ENCODE measurements at places on chromosomes 6 and 20. TPM values are rescaled to one million over a fixed set of nuclear protein-coding genes. Genes with fewer than 3 reads are reported as not detected.

- no peak for DNase-seq
These were observed 77.7 kb downstream of the CHD6 start for GRCh38 chr20:41540459-41540858.

- no peak for DNase-seq
These were observed 10.6 kb downstream of the BFSP1 start for GRCh38 chr20:17520583-17520982.

TREML2 gene
- total RNA-seq = not detected

GRCh38 chr6:6788394-6789032 is 200.0 kb downstream of the LY86 start:
- no peak for DNase-seq

DNA sequence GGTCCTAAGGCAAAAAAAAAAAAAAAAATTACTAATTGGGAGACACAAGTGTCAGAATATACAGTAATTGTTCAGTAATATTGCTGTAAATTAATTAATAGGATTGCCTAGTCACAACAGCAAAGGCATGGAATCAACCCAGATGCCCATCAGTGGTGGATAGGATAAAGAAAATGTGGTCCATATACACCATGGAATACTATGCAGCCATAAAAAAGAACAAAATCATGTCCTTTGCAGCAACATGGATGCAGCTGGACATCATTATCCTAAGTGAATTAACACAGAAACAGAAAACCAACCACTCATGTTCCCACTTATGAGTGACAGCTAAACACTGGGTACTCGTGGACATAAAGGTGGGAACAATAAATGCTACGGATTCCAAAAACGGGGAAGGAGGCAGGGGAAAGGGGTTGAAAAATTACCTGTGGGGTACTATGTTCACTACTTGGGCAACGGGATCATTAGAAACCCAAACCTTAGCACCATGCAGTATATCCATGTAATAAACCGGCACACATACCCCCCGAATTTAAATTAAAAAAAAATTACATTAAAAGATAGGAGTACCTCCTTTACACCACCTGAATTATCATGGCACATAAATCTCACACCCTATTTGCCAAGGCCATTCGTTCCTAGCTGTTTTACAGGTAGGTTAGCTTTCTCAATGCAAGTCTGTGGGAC is 689 bp upstream of the PFDN4 start:
- no peak for DNase-seq

BPIFB1 gene
- not detected for total RNA-seq

MUCL3 gene
- not detected for total RNA-seq

DDO gene
- 31.5 TPM for total RNA-seq

CAP2 gene
- total RNA-seq = 129 TPM

DNA sequence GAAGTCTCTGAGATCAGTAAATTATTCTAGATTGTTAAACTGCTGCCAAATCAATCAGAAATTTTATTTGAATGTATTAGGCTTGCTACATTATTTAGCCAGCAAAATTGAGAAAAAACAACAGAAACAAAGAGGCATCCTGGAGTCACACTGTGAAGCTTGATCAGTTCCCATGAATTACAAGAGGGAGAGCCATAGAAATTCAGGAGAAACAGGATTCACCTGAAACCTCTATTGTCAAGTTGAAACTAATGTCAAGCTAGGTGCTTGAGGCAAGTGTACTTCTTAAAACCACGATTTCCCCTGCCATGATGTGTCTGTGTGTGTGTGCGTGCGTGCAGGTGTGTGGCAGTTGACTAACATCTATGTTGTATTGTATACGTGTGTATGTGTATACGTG is 439.1 kb upstream of the NOX3 start:
- DNase-seq = no peak

OXT gene
- total RNA-seq = not detected

SIRPB1 gene
- 0.82 TPM for total RNA-seq

DNA sequence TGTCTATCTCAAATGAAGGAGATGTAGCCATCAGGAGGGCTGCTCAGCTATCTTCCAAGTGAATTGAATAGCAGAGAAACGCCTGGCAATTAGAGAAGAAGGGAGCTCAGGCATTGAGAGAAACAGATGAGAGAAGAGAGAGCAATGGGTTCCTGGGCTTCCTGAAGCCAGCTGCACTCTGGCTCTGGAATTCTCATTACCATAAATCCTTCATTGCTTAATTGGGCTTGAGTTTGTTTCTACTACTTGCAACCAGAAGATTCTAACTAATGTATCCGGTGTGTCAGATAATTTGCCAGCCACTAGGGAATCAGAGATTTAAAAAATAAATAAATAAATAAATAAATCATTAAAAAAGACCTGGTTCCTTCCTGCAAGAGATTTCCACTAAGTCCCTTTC is 25.0 kb upstream of the CDKAL1 start:
- no peak for DNase-seq

GRCh38 chr6:148868314-148868713 is 121.5 kb downstream of the UST start:
- DNase-seq = no peak

GRCh38 chr6:29853245-29853644 is 25.6 kb downstream of the HLA-G start:
- no peak for DNase-seq

DNA sequence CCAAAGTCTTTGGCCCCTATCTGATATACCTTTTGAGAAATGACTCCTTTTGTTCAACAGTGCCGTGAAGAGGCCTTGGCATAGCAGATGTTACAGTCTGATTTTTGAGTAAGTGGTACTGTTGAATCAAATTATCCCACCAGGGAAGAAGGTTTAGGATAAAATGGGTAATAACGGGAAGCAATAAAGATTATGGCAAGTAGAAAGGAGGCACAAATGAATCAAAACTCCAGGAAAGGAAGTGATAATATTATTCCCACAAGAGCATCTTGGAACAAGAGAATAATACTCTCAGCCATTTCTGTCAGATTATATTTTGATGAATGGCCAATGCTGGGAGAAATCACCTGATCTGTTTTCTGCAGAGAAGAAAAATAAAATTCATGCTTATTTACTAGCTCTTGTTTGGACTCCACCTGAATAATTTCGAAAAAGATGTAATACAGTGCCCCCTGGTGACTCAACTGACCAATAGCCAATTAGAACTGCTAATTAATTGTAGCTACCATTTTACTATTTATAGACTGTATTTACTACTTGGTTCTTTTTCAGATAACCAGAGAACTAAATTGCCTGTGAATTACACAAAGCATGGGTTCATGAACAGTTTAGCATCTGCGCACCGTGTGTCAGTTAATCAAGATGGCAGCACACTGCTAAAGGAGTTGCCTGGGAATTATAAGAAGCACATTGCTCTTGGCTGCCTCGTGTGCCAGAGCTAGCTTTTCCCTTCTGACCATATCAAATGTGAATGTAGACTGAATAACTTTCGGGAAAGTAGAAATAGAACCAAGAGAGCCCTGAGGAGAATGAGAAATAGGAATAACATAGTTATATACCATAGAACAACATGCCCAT is 78.5 kb upstream of the TRDN start:
- DNase-seq = no peak

TXLNB gene
- 133 TPM for total RNA-seq

DNA sequence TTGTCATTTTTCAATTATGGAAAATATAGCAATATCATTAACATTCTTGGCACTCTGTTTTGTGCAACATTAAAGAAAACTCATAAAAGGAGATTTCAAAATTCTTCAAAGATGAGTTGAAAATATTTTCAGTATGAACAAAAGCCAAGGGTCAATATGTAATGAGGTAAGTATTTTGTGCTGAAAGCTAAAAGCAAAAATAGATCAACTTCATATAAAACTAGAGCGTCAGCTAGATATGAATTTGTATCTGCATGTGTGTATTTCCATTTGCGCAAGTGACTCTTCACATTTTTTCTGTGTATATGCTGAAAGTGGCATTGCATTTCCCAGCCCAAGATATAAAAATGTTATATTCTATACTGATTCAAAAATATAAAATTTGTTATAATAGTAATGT is 492.1 kb upstream of the EYS start:
- no peak for DNase-seq

- no peak for DNase-seq
These were observed 6.8 kb upstream of the RBL1 start for GRCh38 chr20:37102571-37102970.

GRCh38 chr6:116561377-116562018 is 7.9 kb downstream of the CALHM4 start:
- DNase-seq = peak; percentile 78

LY86 gene
- total RNA-seq = 1.1 TPM

DNA sequence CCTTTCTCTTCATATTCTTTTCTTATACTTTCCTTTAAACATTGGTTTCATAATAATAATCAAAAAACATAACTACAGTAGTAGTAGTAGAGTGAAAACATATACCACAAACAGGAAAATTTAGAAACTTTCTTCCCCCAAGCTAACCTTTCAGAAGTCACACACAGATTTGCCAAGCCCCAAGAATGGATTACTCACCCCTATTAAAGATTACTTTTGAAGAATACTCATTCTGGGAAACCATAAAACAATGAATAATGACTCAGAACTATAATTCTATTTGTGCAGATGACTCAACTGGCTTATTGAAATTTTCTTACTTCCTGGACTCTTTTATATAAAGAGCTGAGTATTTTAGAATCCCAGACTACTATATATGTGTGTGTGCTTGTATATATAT is 119.4 kb upstream of the GJE1 start:
- DNase-seq = no peak

- no peak for DNase-seq
These were observed 286.0 kb downstream of the ADGB start for GRCh38 chr6:146884728-146885127.

TNFRSF6B gene
- 0.64 TPM for total RNA-seq

DNA sequence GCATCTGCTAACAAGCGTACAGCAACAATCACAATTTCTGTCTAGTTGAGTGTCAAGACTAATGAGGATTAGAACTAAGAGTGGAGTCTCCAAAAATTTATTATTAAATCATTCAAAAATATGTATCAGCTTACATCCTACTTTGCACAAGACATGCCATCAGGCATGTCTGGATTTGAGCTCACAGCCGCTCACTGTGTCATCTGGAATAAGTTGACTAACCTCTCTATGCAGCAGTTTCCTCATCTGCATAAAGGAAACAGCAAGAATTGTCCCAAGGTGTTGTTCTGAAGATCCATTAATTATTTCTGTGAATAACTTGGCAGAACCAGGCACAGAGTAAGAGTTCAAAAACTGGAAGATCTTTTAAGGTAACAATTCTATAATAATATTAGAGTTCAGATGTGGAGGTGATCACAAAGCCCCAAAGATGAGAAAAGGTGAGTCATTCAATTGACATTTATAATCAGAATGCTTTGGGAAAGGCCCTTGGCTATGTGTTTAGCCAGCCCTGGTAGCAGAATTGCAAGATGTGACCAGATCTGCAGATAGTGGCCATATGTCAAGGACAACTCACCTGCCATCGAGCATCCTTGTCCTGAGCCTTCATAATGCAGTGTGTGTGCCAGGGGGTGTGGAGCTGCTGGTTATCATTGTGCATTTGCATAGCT is 264.0 kb downstream of the FOXA2 start:
- DNase-seq = no peak

DNA sequence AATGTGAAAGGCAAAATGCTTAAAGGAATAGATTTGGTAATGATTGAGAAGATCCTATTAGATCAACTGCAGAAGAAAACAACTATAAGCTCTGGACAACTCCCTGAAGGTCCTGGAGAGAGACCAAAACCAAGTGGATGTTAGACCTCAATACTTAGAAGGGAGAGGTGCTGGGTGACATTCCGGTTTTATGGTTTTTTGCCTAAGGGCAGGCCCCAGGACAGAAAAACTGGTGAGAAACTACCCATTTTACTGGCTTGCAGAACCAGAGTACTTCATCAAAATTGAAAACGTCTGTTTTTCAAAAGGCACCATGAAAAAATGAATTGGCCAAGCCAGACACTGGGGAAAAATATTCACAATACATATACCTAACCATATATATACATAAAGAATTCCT is 26.3 kb downstream of the SAMHD1 start:
- no peak for DNase-seq

Data from left ventricle myocardium superior (tissue), 1 donor.